Activated CD8-positive, alpha-beta T cell treated with anti-CD3 and anti-CD28 coated beads for 36 hours (primary cell): ENCODE measurements at places on chromosomes 4 and X. TPM values are rescaled to one million over a fixed set of nuclear protein-coding genes. Genes with fewer than 3 reads are reported as not detected.

FOXR2 gene
- not detected for total RNA-seq

REELD1 gene
- 0.11 TPM for total RNA-seq

SPANXA1 gene
- not detected for total RNA-seq

DNA sequence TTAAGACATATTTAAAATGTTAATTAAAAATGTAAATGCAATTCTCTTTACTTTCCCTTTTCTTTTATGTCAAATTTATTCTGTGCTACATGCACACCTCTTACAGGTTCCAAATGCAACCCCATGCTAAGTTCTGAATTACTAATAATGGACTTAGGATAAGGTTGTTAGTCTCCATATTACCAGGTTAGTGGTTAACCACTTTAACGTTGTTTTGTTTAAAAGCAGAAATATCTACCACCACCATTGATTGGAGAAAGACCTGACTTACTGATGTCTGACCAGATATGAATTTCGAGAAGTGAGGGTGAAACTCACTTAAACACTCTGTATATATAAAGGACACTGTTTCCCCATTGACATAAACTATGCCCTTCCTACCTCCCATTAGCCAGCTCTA lies 6.9 kb upstream of the TRPC3 start:
- no peak for DNase-seq

- DNase-seq, result peak; percentile 73
These were observed 28.8 kb downstream of the ATP8A1 start for GRCh38 chr4:42627885-42628646.

- no peak for DNase-seq
These were observed 10.8 kb downstream of the ALB start for GRCh38 chr4:73414936-73415271.

DNA sequence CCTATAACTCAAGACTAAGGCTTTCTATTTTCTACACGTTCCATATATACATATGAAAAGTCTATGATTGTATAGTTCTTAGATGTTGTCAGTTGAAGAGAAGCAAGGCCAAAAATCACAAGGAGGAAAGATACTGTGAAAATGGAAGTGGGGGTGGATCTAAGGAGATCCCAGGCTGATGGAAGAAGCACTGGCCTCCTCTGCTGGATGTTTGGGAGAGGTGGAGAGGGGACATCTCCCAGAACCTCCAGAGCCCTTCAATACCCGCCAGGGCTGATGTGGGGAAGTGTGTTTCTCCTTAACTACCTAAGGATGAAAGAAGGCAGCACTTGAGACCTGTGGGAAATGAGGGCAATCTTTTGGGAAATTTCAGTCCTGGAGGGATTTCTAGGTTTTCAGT lies 67.4 kb downstream of the RASGEF1B start:
- no peak for DNase-seq

DNA sequence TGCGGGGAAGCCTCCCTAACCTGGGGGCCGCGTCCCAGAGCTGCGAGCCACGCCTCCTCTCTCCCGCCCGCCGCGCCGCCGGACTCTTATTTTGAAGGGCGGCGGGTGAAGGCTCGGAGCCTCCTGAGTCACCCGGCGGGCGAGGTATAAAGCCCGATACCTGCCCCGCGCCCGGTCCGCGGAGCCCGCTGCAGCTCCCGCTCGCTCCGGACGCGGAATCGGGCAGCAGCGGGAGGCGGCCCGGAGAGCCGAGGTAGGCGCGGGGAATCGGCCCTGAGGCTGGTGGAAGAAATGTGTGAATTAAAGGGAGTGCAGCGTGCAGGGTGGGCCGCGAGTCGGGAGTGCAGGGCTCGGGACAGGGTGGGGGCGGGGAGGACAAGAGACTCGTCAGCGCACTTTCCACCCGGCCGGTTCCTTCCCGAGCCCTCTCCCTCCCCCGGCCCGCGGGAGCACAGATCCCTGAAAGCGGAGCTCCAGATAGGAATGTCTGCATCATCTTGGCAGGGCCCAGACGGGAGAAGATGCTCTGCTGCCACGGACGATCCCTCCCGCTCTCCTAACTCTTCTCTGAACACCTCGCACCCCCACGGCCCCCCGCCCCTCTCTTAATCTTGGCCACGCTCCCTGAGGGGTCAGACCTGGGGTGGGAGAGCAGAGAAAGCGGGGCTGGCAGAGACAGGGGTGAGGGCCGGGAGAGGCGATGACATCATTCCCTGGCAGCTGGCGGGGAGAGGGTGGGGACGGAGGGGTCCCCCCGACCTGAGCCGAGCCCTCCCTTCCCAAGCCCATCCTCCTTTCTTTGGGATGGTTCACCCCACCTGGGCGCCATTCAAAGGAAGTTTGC lies 177.9 kb downstream of the CBR4 start:
- peak; percentile 75 for DNase-seq
